ENCODE measurements at places on chromosomes 12 and 14.

DNA sequence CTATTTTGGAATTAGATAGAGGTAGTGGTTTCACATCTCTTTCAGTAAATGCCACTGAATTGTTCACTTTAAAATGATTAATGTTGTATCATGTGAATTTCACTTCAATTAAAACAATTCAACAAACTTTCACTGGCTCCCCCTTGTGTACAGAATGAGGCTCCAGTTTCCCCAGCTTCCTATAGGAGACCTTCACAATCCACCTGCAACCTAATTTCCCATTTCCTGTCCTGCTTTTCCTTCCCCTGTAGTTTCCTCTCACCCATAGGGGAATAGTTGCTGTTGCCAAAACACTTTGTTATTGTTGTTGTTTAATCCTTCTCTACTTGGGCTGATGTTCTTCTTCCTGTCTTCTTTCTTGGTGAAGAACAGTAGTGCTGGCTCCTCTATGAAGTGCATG is 59.8 kb downstream of the NPAS3 start:
- DNase-seq = no peak

DNA sequence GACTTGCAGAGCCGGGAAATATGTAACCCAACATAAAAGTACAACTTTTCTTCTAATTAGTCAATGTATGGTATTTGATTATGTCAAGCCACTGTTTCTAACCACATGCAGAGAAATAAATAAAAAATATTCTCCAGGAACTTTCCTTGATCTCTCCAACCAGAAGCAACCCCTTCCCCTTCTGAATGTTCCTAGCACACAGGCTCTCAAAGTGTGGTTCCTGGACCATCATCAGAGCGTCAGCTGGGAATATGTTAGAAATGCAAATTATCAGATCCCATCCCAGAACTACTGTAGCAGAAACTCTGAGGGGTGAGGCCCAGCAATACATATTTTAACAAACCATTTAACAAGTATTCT is 21.0 kb upstream of the ITPR2 start:
- no peak for DNase-seq

GRCh38 chr12:100936661-100937060 is 142.1 kb downstream of the ANO4 start:
- no peak for DNase-seq

- DNase-seq = no peak
These were observed 974 bp upstream of the TNS2 start for GRCh38 chr12:53048780-53049401.

GRCh38 chr12:26455936-26456574 is 260.7 kb downstream of the SSPN start:
- DNase-seq = no peak

DNA sequence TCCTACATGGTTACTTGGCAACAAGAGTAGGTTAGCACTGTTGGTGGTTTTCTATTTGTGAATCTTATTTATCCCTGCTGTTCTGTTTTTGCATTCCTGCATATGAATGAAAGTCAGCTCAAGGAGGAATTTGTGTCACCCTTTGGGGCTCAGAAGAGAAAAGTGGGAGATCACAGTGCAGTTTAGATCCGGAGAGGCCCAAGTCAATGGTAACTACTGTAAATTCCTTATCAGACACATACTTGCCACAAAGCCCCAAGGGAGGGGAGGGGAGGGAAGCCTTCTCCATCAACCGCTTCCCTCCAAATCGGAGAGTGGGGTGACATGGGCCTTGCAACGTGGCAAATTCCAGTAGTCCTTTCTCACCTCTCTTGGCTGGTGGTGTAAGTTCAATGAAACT is 15.0 kb downstream of the GSG1 start:
- no peak for DNase-seq
